ENCODE measurements at places on chromosomes 2 and 18.

DNA sequence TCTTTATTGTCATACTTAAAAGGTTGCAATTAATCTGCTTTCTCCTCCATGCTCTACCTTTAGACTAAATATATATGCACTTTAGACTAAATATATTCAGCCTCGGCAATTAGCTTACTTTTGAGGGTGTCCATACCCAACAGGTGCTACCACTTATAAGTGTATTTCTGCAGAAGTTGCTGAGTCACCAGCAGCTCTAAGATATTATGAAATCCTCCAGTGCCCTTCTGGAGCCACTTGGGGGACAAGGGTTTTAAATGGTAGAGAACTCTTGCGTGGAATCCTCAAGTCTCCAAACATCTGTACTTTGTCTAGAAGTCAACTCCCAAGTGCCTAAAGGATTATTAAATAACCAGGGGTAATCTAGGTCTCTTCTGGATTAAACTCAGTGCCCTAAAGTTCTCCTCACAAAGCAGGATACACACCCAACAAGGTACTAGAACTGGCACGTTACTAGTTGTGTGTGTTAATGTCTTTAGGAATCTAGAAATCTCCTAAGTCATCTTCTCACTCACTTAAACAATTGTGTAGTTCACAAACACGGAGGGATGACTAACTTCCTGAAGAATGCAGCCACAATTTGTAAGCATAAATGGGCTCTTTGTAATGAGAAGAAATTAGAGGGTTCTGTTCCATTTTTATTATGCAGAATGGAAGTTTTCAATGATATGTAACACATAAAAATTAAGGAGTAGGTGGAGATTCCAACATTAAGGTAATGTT is 159.7 kb downstream of the CD226 start:
- no peak for DNase-seq

GRCh38 chr2:241895712-241896641 is 26.4 kb downstream of the RTP5 start:
- DNase-seq = no peak

DNA sequence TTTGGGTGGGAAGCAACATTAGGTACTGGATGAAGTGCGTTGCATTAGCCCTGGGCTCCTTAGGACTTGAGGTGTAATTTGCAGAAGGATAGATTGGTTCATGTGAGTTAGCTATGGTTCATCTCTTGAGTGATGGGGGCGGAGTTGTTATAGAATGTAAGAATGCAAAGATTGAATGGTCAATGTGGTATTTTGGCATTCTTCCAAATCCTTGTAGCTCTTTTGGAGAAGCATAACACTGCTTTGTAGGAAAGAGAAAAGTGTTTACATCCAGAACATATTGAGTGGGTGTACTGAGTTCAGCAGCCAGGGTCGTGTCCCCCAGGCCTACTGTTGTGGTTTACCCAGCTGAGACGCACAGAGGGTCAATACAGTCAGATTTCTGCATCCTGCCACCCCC is 173.5 kb downstream of the FMNL2 start:
- DNase-seq = no peak

GRCh38 chr2:85999061-85999831 is 106.4 kb downstream of the POLR1A start:
- peak; percentile 36 for DNase-seq

DNA sequence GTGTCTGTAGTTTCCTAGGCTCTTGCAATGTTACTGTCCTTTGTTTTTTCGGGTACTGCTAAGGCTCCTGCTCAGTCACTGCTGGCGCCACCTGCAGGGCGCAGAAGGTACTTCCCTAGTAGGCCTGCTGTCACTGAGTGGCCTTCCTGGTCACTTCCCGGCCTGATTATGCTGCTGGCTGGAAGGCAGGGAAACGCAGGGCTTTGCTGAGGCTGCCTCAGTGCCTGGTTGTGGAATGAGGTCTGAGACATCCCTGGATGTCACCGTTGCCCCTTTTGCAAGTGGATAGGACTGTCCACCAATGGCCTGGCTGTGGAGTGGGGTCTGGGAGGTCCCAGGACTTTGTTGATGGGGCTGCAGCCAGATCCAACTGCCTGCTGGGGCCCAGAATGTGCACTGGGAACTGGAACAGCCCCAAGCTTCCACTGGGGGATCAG is 13.1 kb downstream of the DAW1 start:
- peak; percentile 54 for DNase-seq

- DNase-seq = no peak
Measured at GRCh38 chr2:76157531-76157930, 446.8 kb upstream of the GCFC2 start.

GRCh38 chr2:65411056-65411795 is 21.2 kb downstream of the SPRED2 start:
- no peak for DNase-seq

DNA sequence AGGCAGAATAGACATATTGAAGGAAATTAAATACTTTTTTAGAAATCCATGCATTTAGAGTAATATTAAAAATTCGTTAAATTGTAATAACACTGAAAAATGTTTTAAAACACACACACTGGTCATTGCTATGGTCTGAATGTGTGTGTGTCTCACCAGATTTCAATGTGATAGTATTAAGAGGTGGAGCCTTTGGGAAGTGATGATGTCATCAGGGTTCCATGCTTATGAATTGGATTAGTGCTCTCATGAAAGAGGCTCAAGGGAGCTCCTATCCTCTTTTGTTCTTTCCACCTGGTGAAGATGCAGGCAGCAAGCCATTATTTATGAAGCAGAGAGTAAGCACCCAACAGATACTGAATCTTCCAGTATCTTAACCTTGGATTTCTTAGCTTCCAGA is 441.8 kb downstream of the CDH2 start:
- DNase-seq = no peak

GRCh38 chr2:46146866-46147502 is 150.2 kb upstream of the EPAS1 start:
- DNase-seq = no peak

- DNase-seq = no peak
Measured at GRCh38 chr2:187050409-187050998, 201.5 kb upstream of the ZSWIM2 start.

DNA sequence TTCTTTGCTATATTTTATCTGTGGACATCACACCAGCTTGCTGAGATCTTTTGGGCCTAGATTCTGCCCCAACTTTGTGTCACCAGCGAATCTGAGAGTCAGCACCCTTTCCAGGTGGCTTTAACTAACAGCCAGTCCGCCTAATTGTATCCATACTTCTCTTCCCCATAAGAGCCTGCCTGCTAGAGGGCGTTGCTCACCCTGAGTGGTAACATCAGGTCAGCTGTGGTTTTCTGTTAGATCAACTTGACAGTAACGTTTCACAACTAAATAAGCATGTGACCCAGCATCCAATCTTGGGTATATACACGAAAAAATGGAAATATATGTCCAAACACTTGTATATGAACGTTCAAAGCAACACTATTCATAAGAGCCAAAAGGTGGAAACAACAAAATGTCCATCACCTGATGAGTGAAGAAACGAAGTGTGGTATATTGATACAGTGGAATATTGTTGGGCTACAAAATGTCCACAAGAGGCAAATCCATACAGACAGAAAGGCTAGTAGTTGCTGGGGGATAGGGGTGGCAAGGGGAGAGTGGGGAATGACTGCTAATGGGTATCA is 24.9 kb downstream of the EFHD1 start:
- DNase-seq = peak; percentile 35

GRCh38 chr2:69103419-69103818 is 90.4 kb downstream of the ANTXR1 start:
- no peak for DNase-seq

GRCh38 chr18:25016666-25017065 is 335.3 kb downstream of the ZNF521 start:
- DNase-seq = no peak

DNA sequence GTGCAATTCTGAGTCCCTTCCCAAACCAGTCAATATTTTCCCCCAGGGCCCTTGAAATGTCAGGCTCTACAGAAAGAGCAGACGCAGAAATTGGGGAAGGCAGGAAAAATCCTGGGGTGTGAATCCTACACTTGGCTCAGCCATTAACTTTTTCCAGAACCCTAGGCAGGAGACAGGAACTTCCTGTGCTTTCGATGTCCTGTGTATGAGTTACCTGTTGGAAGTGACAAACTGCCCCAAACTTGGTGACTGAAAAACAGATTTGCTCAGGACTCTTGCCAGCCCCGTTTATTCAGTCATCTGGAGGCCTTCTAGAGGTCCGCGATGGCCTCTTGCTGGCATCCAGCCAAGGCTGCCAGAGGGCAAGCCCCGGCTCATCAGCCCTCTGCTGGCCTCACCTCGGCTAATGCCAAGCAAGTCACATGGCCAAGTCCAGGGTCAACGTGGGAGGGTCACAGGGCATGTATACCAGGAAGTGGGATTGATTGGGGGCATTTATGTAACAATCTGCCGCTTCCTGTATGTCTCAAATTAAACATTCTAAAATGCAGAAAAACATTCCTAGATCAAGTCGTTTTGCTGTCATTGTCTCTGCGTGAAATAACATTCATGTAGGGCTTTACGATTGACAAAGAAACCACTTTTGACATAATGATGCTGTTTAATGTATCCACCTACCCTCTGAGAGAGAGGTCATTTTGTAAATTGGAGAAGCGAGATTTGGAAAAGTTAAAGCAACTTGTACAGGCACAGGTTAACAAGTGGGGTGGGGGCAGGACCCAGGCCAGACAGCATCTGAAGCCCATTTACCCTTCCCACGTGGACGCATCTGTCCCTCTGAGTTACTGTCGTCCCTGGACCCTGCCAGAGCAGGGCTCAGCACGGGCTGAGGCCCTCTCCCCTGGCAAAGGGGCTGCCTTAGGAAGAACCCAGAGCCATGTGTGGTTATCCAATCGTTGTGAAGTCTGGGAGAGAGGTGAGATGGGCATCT is 179.4 kb downstream of the INHBB start:
- DNase-seq = no peak

- peak; percentile 38 for DNase-seq
Measured at GRCh38 chr2:197348721-197349360, 38.3 kb upstream of the ANKRD44 start.

GRCh38 chr2:81324046-81324445 is 1019.5 kb upstream of the LRRTM1 start:
- DNase-seq = peak; percentile 23

GRCh38 chr2:128600581-128601297 is 282.1 kb upstream of the HS6ST1 start:
- DNase-seq = no peak

All from AML-193 (cell line).